ENCODE measurements at places on chromosomes 16 and 17.
A peak's percentile ranks its signal among the peaks of the same experiment; 100 is the strongest.

DNA sequence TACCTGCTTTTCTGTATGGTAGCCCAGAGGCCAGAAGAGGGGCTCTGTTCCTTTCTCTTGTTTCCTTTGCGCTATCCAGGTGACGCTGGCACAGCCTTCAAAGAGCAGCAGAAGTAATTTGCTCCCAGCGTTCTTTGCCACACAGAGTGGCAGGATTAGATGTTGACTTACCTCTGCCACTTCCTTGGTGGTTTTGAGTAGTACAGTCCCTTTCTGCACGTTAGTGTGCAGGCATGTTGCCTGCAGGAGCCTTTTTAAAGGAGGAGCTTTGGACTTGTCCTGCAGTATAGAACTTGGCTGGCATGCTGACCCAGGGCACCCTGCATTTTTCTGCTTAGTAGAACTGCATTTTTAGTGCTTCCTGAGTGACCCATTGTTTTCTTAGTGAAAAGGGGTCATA, at the start of gene ABCC11:
ABCC11 (minus strand) TSS at position 229 of the 400 bp plus-strand sequence. CDS start 15,618 bp downstream, outside the sequence.
- DNase-seq, result no peak

- no peak for DNase-seq
Measured at GRCh38 chr16:27424772-27425498, 23.0 kb downstream of the IL21R start.

GRCh38 chr16:85528528-85529387, 84.4 kb upstream of the GSE1 start:
- no peak for DNase-seq

GRCh38 chr17:40182606-40183005, 5.3 kb downstream of the RAPGEFL1 start:
- no peak for DNase-seq

DNA sequence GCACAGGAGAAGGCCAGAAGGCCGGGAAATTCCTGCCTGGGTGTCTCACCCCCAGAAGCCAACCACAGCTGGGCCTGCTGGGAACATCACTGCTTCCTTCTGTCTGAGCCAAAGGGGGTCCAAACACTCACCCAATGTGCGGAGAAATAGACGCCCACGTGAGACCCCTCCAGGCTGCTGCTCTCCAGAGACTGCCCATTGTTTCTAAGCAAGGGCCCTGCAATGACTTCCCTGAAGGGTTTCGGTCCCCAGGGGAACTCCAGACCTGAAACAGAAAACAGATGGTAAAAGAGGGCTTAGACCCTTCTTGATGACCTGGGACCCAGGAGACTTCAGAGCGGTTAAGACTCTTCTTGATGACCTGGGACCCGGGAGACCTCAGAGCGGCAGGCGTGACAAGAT, 41.3 kb downstream of the MRM3 start:
- no peak for DNase-seq

DNA sequence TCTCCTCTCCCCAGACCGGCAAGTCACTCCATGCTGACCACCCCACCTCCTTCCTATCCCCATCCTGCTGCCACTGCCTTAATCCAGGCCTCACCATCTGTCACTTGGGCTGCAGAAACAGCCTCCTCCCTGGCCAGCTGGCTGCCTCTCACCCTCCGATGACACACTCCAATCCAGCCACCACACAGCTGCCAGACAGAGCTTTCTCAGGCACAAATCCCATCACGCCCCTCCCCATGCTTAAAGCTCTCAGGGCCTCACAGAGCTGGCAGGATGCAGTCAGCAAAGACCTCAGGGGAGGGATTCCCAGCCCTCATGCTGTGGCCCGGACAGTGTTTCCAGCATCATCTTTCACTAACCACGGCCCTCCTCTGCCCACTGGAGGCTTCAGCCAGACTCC, 13.7 kb downstream of the CAMKK1 start:
- peak; percentile 89 for DNase-seq

- DNase-seq, result no peak
Measured at GRCh38 chr17:69820876-69821473, 254.1 kb upstream of the KCNJ16 start.

Data from neural progenitor cell (in vitro differentiated cells).